Fibroblast of skin of left biceps (primary cell): ENCODE measurements at places on chromosomes 5 and 9.
A peak's percentile ranks its signal among the peaks of the same experiment; 100 is the strongest.

DNA sequence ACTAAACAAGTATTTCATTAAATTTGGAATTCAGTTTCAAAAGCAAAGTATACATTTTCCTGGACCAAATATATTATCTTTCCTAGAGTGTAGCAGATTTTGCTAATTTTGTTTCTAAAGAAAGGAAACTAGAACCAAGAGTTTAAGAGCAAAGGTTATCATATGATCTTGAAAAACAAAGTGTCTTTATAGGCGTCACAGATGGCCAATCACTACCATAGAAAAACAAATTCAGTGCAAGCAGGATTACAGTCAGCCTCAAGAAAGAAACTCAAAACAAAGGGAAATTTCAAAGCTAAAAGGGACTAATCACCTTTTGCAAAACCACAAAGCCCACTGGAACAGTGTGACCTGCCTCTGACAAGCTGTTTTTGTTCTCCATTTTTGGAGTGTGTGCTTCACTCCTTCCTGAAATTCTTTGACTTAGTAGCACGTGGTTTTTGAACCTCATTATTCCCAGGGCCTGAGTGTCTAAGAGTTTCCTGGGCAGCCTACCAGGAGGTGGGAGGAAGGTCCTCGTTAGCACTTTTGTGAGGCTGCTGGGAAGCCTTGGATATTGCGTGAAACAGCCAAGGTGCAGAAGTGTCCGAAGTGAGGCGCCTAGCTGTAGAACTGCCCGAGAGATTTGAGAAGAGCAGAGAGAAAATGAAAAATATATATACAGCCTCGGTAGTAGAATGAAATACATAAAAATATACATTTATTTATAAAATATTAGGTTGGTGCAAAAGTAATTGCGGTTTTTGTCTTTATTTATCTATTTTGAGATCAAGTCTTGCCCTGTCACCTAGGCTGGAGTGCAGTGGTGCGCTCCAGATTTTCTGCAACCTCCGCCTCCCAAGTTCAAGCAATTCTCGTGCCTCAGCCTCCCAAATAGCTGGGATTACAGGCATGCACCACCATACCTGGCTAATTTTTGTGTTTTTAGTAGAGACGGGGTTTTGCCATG is 246.1 kb downstream of the MARCHF11 start:
- no peak for DNase-seq

GRCh38 chr9:124626276-124626675 is 119.1 kb upstream of the NR5A1 start:
- DNase-seq, result peak; percentile 58

- no peak for DNase-seq
Observed at GRCh38 chr5:163496286-163496685, 9.1 kb upstream of the MAT2B start.

- DNase-seq, result no peak
Observed at GRCh38 chr5:136620621-136621020, 255.3 kb upstream of the TRPC7 start.

DNA sequence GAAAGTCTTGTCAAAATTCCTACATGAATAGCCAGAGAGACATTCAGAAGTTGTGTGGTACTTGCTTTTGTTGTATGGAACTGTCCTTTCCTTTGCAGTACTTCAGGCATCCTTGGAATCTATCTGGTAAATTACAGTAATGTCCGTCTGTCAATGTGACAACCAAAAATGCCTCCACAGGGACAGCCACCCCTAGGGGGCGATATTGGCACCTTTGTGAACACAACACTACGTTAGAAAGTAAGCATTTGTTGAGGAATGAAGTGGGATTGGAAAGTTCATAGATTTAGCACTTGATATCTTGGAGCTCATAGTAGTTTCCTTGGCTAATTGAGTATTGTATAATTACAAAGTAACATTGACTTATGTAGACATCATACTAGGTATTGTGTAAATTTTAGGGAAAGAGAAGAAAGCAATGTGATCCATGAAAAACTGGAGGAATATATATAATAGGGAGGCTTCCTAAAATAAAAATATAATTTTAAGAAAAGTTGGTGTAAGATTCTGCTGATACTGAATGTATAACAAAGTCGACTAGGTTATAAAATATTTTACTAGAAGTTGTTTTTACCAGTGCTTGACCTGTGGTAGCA is 32.7 kb downstream of the TMEFF1 start:
- no peak for DNase-seq

- DNase-seq, result no peak
Observed at GRCh38 chr5:175671013-175671412, 13.1 kb downstream of the HRH2 start.

DNA sequence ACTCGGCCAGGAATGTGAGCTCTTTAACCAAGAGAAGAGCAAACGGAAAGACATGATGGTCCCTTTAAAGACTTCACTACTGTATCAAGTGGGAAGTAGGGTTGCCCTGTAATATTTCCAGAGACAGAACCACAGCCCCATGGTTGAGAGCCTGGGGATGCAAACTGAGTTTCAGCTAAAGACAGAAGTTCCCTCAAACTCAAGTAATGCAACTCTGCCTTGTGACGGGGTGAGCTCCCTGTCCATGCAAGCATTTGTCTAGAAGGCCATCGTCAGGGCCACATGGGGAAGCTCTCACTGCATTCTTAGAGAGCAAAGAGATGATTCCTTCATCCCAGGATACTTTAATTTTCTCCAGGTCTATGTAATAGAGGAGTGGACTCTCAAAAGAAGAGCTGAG is 82.8 kb downstream of the INSYN2B start:
- DNase-seq, result no peak

DNA sequence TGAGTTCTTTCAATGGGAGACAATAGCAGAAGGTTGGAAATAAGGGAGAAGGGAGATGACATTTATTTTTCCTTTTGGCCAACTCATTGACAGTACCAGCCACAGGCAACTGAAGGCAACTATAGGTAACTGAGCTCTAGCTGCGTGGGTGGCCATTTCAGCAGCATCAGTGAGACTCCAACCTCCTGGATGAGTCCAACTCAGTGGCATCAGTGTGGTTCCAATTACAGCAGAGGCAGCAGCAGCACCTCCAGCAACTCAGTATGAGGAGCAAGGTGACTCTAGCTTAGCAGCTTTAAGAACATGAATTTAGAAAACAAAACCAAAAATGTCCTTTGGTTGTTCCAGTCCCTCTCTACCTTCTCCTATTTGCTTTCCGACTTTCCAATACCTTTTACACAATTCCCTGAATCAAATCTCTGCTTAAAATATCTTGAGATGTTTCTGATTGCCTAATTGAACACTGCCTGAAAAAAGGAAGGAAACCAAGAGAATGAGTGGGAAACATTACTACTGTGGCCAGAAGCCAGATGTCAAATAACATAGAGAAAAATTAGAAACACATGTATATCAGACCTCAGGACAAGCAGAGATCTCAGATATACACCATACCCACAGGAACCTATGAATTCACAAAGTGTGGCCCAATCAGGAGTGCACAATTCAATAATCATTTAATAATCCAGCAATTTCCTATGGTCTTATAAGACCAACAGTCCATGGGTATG is 166.5 kb upstream of the RORB start:
- DNase-seq, result no peak

DNA sequence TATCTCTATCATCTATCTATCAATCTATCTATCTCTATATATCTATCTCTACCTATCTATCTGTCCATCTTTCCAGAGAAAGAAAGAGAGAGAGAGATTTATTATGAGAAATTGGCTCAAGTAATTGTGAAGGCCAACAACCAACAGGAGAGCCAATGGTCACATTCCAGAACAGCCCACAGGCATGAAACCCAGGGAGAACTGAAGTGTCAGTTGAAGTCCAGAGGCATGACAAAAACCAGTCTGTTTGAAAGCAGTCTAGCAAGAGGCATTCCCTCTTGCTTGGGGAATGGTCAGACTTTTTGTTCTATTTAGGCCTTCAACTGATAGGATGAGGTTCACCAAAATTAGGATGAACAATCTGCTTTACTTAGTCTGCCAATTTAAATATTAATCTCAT is 87.6 kb upstream of the PLCXD3 start:
- no peak for DNase-seq

- DNase-seq, result no peak
Observed at GRCh38 chr5:172004824-172005237, 1.6 kb downstream of the FBXW11 start.

DNA sequence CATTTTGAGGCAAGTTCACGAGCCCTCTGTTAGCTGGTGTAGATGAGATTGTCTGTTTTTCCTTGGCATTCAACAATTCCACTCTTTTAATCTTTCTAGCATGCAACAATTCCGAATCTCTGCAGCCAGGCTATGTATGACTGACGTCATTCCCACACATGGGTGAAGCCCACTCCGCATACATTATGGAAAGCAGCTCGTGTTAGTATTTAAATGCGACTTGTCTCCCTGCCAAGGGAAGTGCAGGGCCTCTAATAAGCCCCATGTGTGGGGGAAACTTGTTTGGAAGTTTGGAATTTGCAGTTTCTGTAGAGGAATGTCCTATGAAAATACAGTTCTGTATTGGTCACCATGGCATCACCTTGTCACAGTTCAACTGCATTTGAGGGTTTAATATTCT is 146.0 kb upstream of the FBXL7 start:
- peak; percentile 76 for DNase-seq

DNA sequence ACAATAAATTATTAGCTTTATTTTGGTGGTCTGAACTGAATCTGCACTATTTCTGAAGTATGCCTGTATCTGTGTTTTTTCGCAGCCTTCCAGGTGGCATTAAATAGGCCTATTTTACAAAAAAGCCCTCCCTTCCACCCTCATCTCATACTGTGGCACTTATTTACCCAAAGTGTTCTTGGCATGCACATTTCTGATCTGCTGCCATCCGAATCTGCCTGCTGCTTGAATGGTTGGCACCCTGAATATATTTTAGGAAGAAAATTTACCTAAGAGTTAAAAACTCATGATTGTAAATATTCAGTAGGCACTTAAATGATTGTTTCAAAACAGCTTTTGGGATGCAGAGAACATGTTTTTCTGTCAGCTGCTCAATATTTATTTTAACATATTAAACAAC is 150.1 kb downstream of the SLC28A3 start:
- no peak for DNase-seq

- DNase-seq, result no peak
Observed at GRCh38 chr9:130234340-130235260, 31.0 kb upstream of the HMCN2 start.

DNA sequence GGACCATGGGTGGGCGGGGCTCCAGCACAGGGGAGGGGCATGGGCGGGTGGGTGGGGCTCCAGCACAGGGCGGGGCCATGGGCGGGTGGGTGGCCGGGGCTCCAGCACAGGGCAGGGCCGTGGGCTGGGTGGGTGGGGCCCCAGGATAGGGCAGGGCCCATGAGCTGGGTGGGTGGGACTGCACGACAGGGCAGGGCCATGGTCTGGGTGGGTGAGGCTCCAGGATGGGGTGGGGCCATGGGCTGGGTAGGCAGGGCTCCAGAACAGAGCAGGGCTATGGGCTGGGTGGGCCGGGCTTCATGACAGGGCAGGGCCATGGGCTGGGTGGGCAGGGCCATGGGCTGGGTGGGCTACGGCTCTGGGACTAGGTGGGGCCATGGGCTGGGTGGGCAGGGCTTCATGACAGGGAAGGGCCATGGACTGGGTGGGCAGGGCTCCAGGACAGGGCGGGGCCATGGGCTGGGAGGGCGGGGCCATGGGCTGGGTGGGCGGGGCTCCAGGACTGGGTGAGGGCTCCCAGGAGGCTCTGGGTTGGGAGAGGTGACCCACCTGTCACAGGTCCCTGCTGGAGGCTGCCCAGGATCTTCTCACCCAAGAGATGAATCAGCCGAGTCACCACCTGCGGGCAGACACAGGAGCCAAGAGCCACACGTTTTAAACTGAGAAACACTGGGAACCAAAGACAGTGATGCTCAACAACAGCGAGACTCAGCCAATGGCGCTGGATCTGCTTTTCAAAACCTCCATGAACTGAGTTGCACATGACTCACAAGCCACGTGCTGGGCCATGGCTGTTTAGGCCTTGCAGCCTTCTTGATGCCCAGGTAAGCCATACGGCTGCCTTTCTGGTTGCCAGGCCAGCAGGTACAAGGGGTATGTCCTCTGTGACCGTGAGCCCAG is 33.6 kb upstream of the NSMF start:
- DNase-seq, result no peak

GRCh38 chr9:87620731-87621322 is 105.1 kb upstream of the CTSL start:
- no peak for DNase-seq

GRCh38 chr9:121411993-121412392 is 41.9 kb upstream of the STOM start:
- DNase-seq, result no peak

DNA sequence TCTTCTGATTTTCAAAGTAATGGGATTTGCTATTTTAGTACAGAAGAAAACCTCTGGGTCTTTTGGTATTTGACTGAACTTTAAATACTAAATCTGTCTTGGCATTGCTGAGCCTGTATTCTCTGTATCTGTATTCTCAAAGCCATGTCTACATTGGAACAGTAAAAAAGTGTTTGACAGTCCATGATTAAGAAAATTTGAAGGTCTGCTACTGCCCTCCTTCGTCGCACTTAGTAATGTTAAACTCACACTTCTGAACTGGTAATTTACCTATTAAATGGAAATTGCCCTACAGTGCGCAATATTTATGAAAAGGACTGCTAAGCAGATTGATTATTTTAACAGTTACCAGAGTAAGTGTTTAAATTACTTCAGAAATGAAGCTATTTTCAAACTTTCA is 165.7 kb upstream of the SMC2 start:
- DNase-seq, result no peak
